ENCODE measurements at places on chromosomes 5 and 9. TPM values are rescaled to one million over a fixed set of nuclear protein-coding genes. Genes with fewer than 3 reads are reported as not detected.

DNA sequence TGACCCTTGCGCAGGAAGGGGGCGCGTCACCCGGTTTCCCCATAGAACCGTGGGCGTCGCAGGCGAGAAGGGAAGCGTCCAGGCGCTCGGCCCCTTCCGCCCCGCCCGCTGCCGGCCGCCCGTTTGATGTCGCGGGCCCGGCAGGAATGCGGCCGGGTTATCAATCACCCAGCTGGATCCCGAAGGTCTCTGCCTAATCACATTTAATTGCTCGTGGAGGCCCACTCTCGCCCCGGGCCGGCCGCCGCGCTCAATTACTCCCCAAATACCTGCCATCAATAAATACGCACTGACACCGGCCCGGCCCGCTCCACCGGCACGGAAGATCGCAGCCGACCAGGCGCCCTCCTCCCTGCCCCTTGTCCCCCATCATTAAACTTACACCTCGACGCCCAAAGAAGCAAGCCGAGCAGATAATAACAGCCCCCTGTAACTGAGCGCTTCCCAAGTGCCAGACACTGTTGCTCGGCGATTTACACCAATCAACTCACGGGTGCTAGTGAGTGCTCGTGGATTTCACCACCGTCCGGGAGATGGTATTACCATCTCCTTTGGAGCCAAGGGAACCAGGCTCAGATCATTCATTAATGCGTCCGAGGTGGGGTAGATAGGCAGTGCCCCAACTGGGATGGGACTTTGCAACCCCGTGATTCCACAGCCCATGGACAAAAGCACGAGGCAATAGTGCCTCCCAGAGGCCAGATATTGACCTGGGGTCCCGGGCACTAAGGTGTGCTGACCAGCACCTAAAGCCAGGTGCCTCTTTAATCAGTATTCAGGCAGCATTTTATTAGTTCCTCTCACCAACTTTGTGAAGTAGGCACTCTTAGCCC is 11.3 kb downstream of the MSX2 start:
- H3K4me1 ChIP-seq = peaks cover 17% of the 10 kb centered on the region
- no peak overlapping the region for H3K27ac ChIP-seq
- no peak for DNase-seq
- H3K4me3 ChIP-seq = peak overlapping the region; percentile 3

- no peak for DNase-seq
- no peak overlapping the region for H3K4me3 ChIP-seq
- H3K27ac ChIP-seq = peak overlapping the region; percentile 39
- H3K36me3 ChIP-seq = no peaks in the 10 kb centered on the region
Measured at GRCh38 chr5:73816656-73817420, 190.8 kb downstream of the ARHGEF28 start.

GRCh38 chr5:8945972-8946371 is 599.9 kb downstream of the SEMA5A start:
- H3K27me3 ChIP-seq = no peaks in the 10 kb centered on the region
- H3K27ac ChIP-seq = no peak overlapping the region
- H3K4me1 ChIP-seq = no peaks in the 10 kb centered on the region
- H3K4me3 ChIP-seq = no peak overlapping the region

DNA sequence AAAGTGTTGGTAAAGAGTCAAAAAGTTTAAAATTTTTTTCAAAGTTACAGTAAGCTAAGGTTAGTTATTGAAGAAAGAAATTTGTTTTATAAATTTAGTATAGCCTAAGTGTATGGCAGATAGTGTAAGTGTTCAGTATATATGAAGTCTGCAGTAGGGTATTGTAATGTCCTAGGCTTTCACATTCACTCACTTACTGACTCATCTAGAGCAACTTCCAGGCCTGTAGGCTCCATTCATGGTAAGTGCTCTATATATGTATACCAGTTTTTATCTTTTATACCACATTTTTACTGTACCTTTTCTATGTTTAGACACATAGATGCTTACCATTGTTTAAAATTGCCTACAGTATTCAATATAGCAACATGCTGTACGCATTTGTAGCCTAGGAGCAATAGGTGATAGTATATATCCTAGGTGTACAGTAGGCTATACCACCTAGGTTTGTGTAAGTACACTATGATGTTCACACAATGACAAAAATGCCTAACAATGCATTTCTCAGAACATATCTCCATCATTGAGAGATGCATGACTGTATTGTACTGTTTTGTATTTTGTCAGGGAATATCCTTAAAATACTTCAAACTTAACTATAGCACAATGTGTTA is 38.5 kb downstream of the CYSTM1 start:
- no peaks in the 10 kb centered on the region for H3K36me3 ChIP-seq
- H3K27me3 ChIP-seq = no peaks in the 10 kb centered on the region
- H3K27ac ChIP-seq = no peak overlapping the region
- H3K4me3 ChIP-seq = no peak overlapping the region

DNA sequence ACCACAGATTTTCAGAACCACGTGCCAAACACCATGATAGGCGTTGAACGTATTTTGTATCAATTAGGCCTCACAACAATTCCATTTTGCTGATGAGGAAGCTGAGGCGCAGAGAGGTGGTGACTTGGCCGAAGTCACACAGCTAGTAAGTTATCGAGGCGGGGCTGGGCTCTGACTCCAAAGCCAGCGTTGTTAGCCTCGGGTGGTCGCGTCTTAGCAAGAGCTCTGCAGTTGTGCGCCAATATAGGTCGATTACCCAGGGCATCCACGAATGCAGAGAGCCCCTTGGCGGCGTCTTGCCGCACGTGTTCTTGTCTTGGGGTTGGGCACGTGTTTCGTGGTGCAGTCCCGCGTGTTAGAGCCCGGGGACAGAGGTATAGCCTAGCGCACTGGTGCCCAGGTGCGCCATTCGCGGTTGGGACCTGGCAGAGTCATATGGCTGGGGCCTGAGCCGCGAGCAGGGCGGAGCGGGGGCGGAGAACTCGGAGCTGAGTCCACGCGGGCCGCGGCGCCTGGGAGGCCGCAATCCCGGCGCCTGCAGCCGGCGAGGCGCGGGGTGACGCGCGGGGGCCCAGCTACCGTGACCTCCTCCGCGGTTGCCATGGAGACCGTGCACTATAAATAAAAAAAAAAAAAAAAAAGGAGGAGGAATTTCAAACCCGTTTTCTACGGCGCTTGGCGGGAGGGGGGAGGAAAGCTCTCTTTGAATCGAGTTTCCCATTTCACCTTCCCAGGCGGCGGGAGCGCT is 62.3 kb downstream of the CXXC5 start:
- H3K36me3 ChIP-seq = no peaks in the 10 kb centered on the region
- H3K27ac ChIP-seq = peak overlapping the region; percentile 12
- no peak for DNase-seq
- peak overlapping the region; percentile 81 for H3K4me3 ChIP-seq
- H3K27me3 ChIP-seq = no peaks in the 10 kb centered on the region
- H3K4me1 ChIP-seq = peaks cover 17% of the 10 kb centered on the region

DNA sequence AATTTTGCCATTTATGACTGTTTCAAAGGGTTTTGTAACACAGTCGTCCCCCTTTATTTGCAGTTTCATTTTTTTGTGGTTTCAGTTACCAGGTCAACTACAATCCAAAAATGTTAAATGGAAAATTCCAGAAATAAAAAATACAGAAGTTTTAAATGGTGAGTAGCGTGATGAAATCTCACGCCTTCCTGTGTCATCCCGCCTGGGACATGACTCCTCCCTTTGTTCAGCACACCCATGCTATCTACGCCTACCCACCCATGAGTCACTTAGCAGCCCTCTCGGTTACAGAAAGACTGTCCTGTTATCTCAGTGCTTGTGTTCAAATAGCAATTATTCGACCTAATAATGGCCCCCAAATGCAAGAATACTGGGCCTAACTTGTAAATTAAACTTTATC is 765.3 kb upstream of the ADAMTS16 start:
- H3K36me3 ChIP-seq = no peaks in the 10 kb centered on the region
- H3K4me1 ChIP-seq = no peaks in the 10 kb centered on the region
- no peak for DNase-seq
- no peaks in the 10 kb centered on the region for H3K27me3 ChIP-seq

GRCh38 chr5:78293851-78294247 is 649 bp downstream of the AP3B1 start:
- no peak for DNase-seq
- H3K27ac ChIP-seq = peak overlapping the region; percentile 96
- no peaks in the 10 kb centered on the region for H3K36me3 ChIP-seq
- H3K4me3 ChIP-seq = peak overlapping the region; percentile 86
- H3K4me1 ChIP-seq = peaks cover 4% of the 10 kb centered on the region
- H3K27me3 ChIP-seq = no peaks in the 10 kb centered on the region

DNA sequence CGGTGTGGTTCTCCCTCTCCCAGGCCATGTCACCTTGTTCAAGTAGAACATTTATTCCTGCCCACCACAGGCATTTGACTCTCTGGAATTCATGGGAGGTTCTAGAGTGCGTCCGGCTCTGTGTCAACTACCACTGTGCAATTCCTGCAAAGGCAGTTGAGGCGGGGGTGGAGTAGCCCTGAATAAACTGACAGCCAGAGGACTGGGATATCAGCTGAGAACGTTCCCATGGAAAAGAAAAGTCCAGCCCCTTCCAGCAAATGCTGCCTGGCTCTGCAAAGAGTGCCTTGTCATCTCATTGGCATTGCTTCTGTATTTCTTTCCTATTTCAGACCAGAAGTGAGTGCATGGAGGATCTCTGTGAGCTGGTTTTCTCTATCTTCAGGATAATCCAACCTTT is 18.9 kb upstream of the MEGF9 start:
- H3K4me1 ChIP-seq = peaks cover 64% of the 10 kb centered on the region
- DNase-seq = peak; percentile 62
- H3K4me3 ChIP-seq = no peak overlapping the region
- H3K36me3 ChIP-seq = no peaks in the 10 kb centered on the region
- no peaks in the 10 kb centered on the region for H3K27me3 ChIP-seq
- H3K27ac ChIP-seq = peak overlapping the region; percentile 64

DNA sequence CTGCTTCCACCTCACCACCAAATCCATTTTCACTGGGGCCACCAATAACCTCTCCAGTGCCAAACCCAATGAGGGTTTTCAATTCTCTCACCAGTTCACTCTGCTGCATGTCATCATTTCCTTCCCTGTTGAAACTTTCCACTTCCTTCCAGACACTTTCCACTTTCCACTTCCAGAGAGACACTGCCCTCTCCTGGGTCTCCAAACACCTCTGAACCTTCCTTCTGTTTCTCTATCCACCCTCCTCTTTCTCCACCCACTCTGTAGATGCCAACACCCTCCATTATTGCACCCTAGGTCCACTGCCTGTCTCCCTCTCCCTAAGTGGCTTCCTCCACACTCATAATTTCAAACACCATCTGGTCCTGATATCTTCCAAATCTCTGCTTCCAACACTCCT is 39.6 kb downstream of the PDE6A start:
- H3K4me1 ChIP-seq = no peaks in the 10 kb centered on the region
- H3K27me3 ChIP-seq = no peaks in the 10 kb centered on the region
- H3K4me3 ChIP-seq = no peak overlapping the region
- H3K36me3 ChIP-seq = no peaks in the 10 kb centered on the region
- DNase-seq = no peak

DNA sequence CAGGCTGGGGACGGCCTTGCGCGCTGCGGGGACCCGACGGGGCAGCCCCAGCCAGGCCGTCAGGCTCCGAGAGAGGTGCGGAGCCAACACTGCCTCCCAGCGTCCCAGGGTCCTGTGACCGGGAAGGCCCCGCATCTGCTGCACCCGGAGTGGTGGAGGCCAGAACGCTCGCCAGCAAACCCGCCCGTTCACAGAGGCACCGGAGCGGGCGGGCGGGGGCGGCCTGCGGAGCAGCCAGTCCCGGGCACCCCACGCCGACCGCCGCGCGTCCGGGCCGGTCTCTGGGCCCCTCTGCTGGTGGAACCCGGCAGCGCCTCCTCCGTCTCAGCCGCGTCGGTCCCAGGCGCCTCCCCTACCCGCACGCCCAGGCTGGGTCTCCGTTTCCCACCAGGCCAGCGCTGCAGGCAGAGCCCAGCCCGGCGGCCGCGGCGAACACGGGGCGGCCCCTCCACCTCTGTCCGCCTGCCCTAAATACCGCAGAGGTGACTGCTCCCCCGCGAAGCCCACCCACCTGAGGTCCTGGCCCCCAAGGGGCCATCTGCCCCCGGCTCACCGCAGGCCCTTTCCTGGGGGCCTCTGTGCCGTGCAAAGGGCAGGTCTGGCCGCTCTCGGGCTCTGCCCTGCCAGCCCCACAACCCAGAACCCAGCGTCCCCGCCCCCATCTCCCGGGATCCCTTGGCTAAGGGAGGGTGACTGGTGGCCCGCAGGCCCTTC is 15.9 kb downstream of the EXD3 start:
- DNase-seq = no peak
- H3K27ac ChIP-seq = no peak overlapping the region
- H3K4me3 ChIP-seq = peak overlapping the region; percentile 67
- H3K36me3 ChIP-seq = no peaks in the 10 kb centered on the region

- no peak overlapping the region for H3K4me3 ChIP-seq
- DNase-seq = no peak
- no peaks in the 10 kb centered on the region for H3K4me1 ChIP-seq
- H3K36me3 ChIP-seq = no peaks in the 10 kb centered on the region
- no peak overlapping the region for H3K27ac ChIP-seq
- H3K27me3 ChIP-seq = no peaks in the 10 kb centered on the region
Measured at GRCh38 chr9:80839821-80840675, 849.3 kb downstream of the TLE1 start.

DNA sequence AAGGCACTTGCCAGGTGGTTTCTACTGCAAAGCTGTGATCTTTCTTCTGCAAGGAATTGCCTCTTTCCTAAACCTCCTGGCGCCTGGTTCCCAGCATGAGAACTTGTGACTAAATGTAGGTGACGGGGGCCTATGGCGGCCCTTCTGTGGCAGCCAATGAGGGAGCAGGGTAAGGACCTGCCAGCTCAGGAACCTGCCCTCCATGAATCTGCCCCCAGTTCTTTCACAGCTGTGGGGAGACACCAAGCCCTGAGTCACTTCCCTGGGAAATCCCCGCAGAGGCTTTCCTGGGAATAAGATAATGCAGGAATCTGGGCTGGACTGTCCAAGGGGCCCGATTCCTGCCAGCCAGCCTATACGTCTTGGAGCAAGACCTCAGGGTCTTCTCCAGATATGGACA is 56.7 kb upstream of the CTNNA1 start:
- no peak overlapping the region for H3K27ac ChIP-seq
- no peaks in the 10 kb centered on the region for H3K36me3 ChIP-seq
- no peak for DNase-seq
- no peaks in the 10 kb centered on the region for H3K27me3 ChIP-seq
- no peak overlapping the region for H3K4me3 ChIP-seq
- H3K4me1 ChIP-seq = no peaks in the 10 kb centered on the region

- no peak overlapping the region for H3K4me3 ChIP-seq
- peaks cover 74% of the 10 kb centered on the region for H3K4me1 ChIP-seq
- H3K36me3 ChIP-seq = no peaks in the 10 kb centered on the region
- no peak overlapping the region for H3K27ac ChIP-seq
- H3K27me3 ChIP-seq = no peaks in the 10 kb centered on the region
- DNase-seq = no peak
Measured at GRCh38 chr9:114235033-114235661, 79.8 kb downstream of the COL27A1 start.

EIF4E1B gene
- total RNA-seq = not detected

HAPLN1 gene
- 14.1 TPM for total RNA-seq
